ENCODE measurements at places on chromosomes 11 and 22. TPM values are rescaled to one million over a fixed set of nuclear protein-coding genes. Genes with fewer than 3 reads are reported as not detected.

DNA sequence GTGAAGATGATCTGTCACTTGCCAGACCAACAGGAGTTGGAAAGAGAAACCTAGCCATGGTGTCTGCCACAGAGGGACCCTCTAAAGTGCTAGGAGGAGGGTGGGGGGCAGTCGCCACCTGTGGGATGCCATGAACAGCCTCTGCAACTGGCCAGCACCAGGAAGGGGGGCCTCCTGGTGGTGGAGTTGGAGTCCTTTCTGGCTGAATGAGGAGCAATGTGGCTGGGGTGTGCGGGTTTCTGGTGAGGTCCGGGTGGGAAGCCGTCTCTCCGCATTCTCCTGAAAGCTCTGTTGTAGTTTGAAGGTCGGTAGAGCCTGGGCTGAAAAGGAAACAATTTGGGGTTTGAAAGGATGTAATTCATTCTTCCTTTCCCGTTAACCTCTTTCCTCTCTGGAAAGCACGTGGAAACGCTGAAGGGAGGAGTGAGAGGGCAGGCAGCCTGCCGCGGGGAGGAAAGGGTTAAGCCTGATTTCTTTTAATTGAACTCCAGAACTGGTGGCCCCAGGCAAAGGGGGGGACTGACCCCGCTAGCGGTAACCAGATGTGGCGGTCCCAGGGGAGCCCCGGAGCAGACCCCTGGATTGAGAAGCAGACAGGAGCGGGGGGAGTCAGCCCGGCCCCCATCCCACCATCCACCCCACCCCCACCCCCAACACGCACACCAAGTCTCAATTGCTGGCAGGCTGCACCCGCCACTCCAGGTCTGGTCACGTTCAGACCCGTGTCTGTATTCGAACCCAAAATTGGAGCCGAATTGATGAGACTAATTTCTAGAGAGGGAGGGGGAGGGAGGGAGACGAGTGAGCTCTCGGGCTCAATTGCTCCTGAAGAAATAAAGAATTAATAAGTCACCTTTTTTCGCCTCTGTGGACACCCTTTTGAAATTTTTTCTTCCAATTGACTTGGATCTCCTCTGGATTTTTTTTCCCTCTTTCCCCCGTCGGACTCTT lies 1.8 kb upstream of the FLI1 start:
- DNase-seq = no peak

DNA sequence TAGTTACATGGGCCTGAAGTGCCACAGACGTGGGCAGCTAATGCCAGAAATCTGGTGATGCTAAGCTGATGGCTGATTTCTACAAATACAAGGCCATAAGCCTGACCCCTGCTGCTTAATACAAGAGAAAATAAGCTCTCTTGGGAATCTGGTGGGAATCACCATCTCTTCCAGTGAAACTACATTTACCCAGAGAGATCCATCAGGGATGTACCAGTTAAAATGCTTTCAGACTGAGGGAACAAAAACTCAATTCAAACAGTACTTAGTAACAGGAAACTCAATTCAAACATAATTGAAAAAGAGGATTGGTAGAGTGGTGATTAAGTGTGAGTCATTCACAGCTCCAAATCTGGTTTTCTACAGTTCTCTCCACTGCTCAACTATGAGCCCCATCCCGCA lies 1.7 kb upstream of the CAVIN3 start:
- DNase-seq = peak; percentile 71

- no peak for DNase-seq
Observed at GRCh38 chr11:111088847-111089355, 156.6 kb upstream of the POU2AF2 start.

Gene CRYAB
- 0.59 TPM for total RNA-seq

DNA sequence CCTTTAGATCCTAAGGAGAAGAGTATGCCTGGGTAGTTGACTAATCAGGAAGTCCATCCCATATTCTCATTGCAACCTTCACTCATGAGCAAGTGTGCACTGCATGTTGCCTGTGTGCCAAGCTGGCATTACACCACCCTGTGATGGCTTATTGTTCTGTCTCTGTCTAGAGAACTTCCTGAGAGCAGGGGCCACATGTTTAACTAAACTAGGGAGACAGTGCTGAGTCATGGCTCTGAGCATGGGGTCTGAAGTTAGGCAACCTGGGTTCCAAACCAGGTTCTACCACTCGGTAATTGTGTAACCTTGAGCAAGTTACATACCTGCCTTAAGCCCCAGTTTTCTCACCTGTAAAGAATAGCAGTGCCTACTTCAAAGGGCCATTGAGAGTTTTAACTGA lies 39.6 kb downstream of the CSNK2A3 start:
- no peak for DNase-seq

DNA sequence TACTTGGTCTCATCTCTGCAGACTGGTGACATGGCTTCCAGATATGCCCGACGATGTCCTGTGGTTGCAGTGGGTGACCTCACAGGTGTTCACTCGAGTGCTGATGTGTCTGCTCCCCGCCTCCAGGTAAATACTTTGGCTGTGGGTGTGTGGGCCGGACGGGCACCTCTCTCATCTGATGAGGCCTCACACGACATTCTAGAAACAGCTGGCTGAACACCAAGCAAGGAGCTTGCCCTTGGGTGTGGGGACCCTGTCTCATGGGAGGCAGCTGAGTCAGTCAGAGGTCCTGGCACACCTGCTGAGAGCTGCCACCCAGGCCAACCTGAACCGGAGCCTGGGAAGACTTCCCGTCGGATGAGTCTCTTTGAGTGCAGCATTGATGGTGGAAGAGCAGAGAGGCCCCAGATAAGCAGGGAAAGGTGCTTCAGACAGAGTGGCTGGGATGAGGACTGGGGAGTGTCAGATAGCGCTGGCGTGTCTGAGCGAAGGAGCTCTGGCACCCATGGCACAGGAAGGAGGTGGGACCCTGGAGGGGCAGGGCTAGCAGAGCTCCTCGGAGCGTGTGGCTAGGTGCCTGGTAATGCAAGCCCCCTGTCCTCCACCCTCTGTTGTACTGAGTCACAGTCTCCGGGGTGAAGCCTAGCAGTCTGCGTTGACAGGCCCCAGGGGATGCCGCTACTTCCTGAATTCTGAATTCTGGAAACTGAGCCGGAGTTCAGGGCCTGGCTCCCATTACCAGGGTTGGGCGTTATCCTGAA lies 10.4 kb upstream of the SAMM50 start:
- DNase-seq = no peak

Gene ANO1
- 2.3 TPM for total RNA-seq

- no peak for DNase-seq
Observed at GRCh38 chr22:45650721-45651120, 20.9 kb upstream of the ATXN10 start.

Gene LMO2
- total RNA-seq = 0.64 TPM

- no peak for DNase-seq
Observed at GRCh38 chr11:130066338-130066737, 3.4 kb upstream of the APLP2 start.

Gene TUBA8
- total RNA-seq = 1.3 TPM

- DNase-seq = no peak
Observed at GRCh38 chr22:43504666-43505261, 93.0 kb downstream of the MPPED1 start.

- DNase-seq = no peak
Observed at GRCh38 chr11:47918882-47919495, 61.4 kb upstream of the PTPRJ start.

Gene TEF
- 7.8 TPM for total RNA-seq

- no peak for DNase-seq
Observed at GRCh38 chr11:19984048-19984742, 176.1 kb downstream of the DBX1 start.

DNA sequence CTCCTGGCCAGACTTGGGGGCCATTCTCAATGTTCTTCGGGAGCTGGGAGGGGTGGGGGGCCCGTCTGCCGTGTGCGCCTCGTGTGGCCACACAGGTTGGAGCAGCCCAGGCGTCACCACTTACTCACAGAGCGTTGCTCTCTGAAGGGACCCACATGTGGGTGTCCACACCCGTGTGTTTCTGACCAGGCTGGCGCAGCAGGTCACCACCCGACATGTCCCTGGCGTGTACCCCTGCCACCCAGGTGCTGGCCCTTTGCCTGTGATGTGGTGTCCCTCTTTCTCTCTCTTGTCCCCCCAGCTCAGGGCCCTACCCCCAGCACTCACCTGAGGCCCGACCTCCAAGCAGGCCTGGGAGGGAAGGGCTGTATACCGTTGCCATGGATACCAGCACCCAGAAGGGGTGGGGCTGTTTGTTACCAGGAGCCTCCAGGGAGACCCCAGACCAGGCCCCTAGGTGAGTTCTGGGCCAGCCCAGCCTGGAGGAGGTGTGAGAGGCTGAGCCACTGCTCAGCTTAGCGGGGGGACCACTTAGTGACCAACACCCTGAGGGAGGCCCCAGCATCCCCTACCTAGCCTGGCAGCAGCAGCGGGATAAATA lies 1.4 kb downstream of the LMNTD2 start:
- no peak for DNase-seq

GRCh38 chr11:9516113-9516512 lies 55.3 kb downstream of the ZNF143 start:
- no peak for DNase-seq

GRCh38 chr11:43866520-43866919 lies 14.1 kb upstream of the ALKBH3 start:
- DNase-seq = no peak

Gene FBLN1
- 143 TPM for total RNA-seq

Gene MAPK8IP1
- 12.7 TPM for total RNA-seq

DNA sequence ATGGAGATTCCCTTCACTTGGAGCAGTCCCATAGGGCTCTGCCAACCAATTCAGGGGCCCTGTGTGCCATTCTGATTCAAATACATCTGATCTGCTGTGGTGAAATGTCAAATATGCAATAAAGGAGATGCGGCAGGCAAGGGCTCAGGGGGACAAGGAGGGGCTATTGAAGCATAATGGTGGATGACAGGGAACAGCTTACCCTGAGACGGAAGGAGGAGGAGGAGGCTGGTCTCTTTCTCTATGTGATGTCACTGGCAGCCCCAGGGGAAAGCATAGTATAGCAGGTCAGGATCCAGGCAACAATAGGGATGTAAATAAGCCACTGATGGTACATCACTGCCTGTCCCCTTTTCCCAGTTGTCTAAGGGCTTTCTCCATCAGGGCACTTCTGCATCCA lies 350.9 kb upstream of the SYN3 start:
- no peak for DNase-seq

Gene SPINDOC
- 59.1 TPM for total RNA-seq

- no peak for DNase-seq
Observed at GRCh38 chr11:95650276-95650675, 139.3 kb downstream of the FAM76B start.

- DNase-seq = no peak
Observed at GRCh38 chr11:118544010-118544646, 13.1 kb downstream of the TMEM25 start.

DNA sequence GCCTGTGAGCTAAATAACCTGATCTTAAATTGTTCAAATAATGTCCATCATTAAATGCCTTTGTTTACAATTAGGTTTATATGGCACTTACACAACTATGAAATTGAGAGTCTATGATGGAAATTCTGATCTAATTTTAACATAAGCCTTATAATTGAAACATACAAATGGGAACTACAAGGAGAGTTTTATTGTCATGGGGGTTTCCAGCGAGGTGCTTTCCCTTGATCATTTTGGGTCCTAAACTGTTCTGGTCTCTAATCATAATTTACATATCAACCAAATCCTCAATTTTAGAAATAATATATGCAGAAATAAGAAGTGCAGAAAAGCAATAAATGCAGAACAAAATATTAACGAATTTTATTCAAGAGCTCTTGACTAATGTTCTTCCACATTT lies 44.9 kb downstream of the RRAS2 start:
- no peak for DNase-seq

DNA sequence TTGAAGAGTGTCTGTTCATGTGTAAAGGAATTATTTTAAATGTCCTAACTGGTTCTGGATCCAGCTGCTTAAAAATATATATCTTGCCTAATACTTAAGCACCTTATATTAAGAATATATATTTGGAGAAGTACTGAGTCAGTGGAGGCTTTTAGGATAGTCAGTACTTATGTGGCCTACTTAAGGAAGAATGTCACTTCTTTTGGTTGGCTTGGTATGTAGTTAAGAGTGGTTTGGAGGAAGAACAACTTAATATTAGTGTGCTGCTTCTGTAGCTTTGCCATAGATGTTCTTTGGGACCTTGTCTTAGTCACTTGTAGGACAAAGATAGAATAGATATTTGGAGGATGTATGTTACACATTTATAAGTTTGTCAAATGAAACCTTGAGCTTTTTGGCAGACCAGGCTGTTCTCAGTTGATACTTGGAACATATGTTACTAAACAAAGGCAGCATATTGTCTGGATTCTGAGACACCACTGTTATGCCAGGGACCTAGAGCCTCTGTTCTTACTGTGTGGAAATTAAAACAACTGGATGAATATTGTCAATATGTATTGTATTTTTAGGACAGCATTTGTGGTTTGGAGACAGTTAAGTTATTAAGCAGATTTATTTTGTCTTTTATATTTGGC lies 4.9 kb downstream of the HIPK3 start:
- no peak for DNase-seq

Gene THY1
- 13.7 TPM for total RNA-seq

- no peak for DNase-seq
Observed at GRCh38 chr11:59918987-59919589, 19.1 kb upstream of the OOSP1 start.

Gene LAYN
- total RNA-seq = 3.6 TPM

DNA sequence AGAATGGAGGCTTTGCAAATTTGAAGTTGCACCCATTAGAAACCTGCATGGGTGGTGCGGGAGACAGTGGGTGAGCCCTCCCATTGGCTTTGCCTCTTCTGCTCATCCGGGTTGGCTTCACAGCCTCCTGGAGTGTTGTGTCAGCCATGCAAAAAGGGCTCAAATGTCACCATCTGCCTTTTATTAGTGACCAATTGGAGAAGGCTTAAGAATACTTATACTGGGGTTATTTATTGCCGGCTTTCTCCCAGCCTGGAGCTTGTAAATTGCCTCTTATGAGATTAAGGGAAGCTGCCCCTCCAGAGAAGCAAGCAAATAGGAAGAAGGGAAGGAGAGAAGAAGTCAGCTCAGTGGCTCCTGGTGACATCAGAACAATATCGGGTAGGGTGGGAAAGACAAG lies 182.6 kb downstream of the ST3GAL4 start:
- DNase-seq = no peak

GRCh38 chr22:25564320-25564978 lies at the start of gene GRK3:
GRK3 (plus strand) TSS chr22:25564675; CDS start chr22:25565041, 366 bp downstream.
- DNase-seq = no peak

Gene OR8D4
- not detected for total RNA-seq

Gene RAG2
- total RNA-seq = 0.10 TPM

Gene RAB38
- total RNA-seq = 0.15 TPM

GRCh38 chr22:43777286-43777685 lies 34.8 kb downstream of the EFCAB6 start:
- no peak for DNase-seq

Gene MS4A6A
- total RNA-seq = not detected

GRCh38 chr22:39233710-39234471 lies 10.9 kb downstream of the PDGFB start:
- no peak for DNase-seq

- no peak for DNase-seq
Observed at GRCh38 chr11:61954851-61955421, 4.8 kb downstream of the BEST1 start.

GRCh38 chr11:71301858-71302533 lies 49.6 kb upstream of the SHANK2 start:
- DNase-seq = no peak

GRCh38 chr11:16956538-16957153 lies 57.6 kb downstream of the PLEKHA7 start:
- DNase-seq = no peak

Gene APOA1
- 1.7 TPM for total RNA-seq

Gene PRG2
- total RNA-seq = not detected

All from Panc1 (cell line).